ENCODE measurements at places on chromosomes 6 and 20. TPM values are rescaled to one million over a fixed set of nuclear protein-coding genes. Genes with fewer than 3 reads are reported as not detected.

The ZNF334 gene
- 21.4 TPM for total RNA-seq

The CST4 gene
- total RNA-seq: not detected

The KAT14 gene
- 31.9 TPM for total RNA-seq

The RPL7L1 gene
- total RNA-seq: 103 TPM

The C6orf132 gene
- total RNA-seq: 0.14 TPM

The GPX6 gene
- not detected for total RNA-seq

The C20orf204 gene
- 2.3 TPM for total RNA-seq

The CTCFL gene
- total RNA-seq: 0.14 TPM

The NNAT gene
- total RNA-seq: 113 TPM

The OTOR gene
- not detected for total RNA-seq

The TCF15 gene
- total RNA-seq: 0.32 TPM

The FITM2 gene
- 6.2 TPM for total RNA-seq

The GPLD1 gene
- 4.7 TPM for total RNA-seq

The RIPK1 gene
- total RNA-seq: 12.1 TPM

GRCh38 chr6:134323698-134324097 lies 5.8 kb upstream of the SGK1 start:
- no peak overlapping the region for H3K4me3 ChIP-seq
- no peaks in the 10 kb centered on the region for H3K36me3 ChIP-seq
- H3K27me3 ChIP-seq: peaks cover 17% of the 10 kb centered on the region
- H3K4me1 ChIP-seq: no peaks in the 10 kb centered on the region
- no peak overlapping the region for H3K27ac ChIP-seq
- no peak for DNase-seq

- H3K27ac ChIP-seq: no peak overlapping the region
- no peak for DNase-seq
- H3K4me3 ChIP-seq: peak overlapping the region; percentile 27
- H3K27me3 ChIP-seq: peaks cover 13% of the 10 kb centered on the region
Measured at GRCh38 chr6:43767553-43768505, 2.2 kb upstream of the VEGFA start.

DNA sequence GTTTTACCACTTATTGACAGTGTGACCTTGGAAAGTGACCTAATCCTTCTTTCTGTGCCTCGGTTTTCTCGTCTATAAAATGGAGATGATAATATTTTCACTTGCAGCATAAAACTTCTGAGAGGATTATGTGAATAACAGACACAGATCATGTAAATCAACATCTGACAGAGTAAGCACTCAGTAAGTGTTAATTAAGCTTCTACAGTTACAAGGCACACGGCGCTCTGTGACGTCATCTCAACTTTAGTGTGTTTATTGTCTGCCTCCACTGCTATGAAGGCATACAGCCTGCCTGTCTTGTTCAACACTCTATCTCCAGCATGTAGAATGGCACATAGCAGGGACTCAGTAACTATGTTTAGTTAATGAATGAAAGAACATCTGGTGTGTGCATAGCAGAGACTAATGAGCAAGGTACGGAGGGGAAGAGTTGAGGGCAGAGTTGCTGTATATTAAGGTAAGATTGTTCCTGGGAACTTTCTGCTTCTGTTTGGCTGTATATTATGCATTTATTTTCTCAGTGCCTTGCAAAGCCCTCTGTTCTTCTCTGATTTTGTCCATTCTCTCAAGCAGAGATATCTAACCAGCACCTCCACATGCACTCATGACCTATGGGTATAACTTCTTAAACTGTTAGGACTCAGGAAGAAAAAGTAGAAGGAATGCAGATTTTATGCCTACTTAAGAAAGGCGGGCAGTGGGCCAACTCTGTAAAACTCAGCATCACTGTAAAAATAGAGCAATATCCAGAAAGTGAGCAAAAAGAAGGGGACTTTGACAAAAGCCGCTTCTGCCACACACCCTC lies 66.4 kb upstream of the STMND1 start:
- DNase-seq: no peak
- no peaks in the 10 kb centered on the region for H3K27me3 ChIP-seq
- H3K4me3 ChIP-seq: no peak overlapping the region
- H3K36me3 ChIP-seq: no peaks in the 10 kb centered on the region

DNA sequence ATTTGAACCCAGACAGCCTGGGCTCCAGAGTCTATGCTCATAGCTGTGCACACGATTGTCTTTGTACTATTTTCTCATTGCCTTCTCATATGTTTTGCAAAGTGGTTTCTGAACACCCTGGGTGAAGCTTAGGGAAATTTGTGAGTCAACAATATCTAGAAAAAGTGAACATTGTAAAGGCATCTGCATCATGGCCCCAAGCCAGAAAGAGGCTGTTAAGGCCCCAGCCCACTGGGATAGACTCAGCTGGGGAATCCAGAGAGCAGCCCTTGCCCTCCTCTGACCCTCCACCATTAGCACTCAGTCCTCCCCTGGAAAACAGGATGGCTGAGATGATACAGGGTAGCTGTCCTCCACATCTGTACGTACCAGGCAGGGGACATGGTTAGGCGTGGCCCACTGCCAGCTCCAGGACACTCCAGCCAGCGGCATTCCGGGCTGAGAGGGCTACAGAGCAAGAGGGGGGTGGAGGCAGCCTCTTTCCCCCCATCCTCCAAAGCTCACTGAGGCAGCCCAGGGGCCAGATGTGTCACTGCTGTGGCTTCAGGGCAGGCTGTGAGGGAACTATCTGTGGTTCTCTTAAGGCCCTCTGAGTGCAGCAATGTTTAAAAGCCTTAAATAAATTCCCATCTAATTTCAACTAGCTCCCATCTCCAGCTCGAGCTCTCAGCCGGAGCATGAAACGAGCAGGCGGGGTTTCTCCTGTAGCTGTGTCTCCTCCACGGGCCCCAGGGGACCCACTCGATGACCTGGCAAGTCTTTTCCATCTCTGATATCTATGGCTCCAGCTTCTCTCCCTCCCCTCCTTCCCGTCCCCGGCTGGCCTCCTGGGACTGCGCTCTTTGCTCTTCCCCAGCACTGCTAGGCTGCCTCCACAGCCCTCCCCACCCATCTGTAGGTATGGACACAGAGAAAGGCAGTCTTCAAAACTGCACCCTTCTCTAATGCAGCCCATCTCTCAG lies 209.4 kb upstream of the LRFN2 start:
- H3K27me3 ChIP-seq: peaks cover 3% of the 10 kb centered on the region
- peak overlapping the region; percentile 91 for H3K27ac ChIP-seq
- no peaks in the 10 kb centered on the region for H3K4me1 ChIP-seq
- H3K4me3 ChIP-seq: no peak overlapping the region

- no peaks in the 10 kb centered on the region for H3K27me3 ChIP-seq
- DNase-seq: no peak
- no peaks in the 10 kb centered on the region for H3K4me1 ChIP-seq
- no peak overlapping the region for H3K4me3 ChIP-seq
Measured at GRCh38 chr6:147999001-147999540, 343.6 kb upstream of the SASH1 start.

DNA sequence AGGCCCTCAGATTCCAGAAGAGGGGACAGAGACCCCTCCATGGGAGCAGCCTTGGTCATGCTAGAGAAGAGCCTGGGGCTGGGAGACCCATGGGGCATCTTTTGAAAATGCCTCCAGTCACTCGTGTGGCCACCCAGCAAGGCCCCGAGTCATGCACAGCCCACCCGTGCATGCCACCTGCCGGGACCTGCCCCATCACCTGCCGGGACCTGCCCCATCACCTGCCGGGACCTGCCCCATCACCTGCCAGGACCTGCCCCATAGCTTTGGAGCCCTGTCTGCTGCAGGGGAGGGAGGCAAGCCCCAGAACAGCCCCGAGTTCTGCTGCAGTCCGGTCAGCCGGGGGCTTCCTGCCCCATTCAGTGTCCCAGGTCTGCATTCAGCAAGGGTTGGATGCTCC lies 37.5 kb upstream of the SLCO4A1 start:
- no peak overlapping the region for H3K27ac ChIP-seq
- H3K36me3 ChIP-seq: no peaks in the 10 kb centered on the region
- no peak overlapping the region for H3K4me3 ChIP-seq
- no peak for DNase-seq

DNA sequence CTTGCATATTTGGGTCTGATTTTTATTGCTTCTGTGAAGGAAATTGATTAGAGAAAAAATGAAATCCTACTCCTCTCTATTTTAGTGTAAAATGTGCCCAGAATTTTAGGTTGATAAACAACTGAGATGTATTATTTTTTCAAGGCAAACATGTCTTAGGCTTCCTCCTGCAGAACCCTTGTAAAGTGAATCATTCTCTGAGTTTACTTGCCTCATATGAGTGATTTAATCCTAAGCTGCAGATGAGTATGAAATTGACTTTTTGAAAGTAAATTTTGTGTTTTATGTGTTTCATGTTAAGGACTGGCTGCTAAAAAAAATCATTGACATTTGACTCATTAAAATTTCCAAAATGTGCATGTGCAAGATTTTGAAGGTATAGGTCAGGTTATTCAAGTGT lies 138.5 kb upstream of the PHACTR1 start:
- no peak overlapping the region for H3K27ac ChIP-seq
- H3K4me3 ChIP-seq: no peak overlapping the region
- H3K36me3 ChIP-seq: no peaks in the 10 kb centered on the region
- no peak for DNase-seq
- H3K27me3 ChIP-seq: no peaks in the 10 kb centered on the region

- H3K36me3 ChIP-seq: no peaks in the 10 kb centered on the region
- no peak for DNase-seq
- H3K4me3 ChIP-seq: no peak overlapping the region
- no peaks in the 10 kb centered on the region for H3K27me3 ChIP-seq
- H3K4me1 ChIP-seq: no peaks in the 10 kb centered on the region
Measured at GRCh38 chr20:8408587-8409307, 276.7 kb downstream of the PLCB1 start.

DNA sequence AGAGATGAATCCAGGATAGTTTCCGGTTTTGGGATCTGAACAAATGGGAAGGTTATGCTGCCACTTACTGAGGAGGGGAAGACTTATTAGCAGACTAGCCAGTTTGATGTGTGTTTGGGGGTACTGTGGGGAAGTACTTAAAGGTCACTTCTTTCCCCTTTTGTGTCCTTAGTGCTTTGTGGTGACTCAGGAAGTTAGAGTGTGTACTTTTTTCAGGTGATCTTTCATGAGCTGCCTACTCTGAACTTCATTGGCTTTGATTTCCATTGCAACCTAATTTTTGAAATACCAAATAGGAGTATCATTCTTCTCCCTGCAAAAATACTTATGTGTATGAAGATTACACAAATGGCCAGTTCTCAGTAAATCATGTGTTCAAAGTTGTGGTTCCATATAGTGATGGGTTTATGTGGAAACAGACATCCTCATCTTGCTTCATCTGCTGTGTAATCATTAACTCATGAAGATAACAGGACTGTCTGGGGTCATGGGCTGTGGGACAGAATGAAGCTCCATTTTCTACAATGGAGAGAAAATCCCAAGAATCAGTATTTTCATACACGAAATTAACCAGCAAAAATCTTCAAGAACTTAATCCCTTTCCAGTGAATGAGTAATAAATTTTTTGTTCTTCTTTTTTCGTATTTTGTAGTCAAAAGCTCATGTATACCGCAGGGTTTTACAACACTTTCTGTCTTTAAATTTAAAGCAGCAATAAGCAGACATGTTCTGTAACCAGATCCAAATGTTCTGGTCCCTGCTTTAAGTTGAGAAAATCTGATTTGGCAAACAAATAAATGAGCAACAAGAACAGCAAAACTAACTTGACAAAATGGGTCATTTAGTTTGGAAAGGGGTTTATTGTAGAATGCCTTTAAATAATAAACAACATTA lies 272.2 kb upstream of the FLRT3 start:
- H3K4me3 ChIP-seq: no peak overlapping the region
- H3K27ac ChIP-seq: no peak overlapping the region
- no peak for DNase-seq
- peaks cover 4% of the 10 kb centered on the region for H3K4me1 ChIP-seq
- no peaks in the 10 kb centered on the region for H3K27me3 ChIP-seq

DNA sequence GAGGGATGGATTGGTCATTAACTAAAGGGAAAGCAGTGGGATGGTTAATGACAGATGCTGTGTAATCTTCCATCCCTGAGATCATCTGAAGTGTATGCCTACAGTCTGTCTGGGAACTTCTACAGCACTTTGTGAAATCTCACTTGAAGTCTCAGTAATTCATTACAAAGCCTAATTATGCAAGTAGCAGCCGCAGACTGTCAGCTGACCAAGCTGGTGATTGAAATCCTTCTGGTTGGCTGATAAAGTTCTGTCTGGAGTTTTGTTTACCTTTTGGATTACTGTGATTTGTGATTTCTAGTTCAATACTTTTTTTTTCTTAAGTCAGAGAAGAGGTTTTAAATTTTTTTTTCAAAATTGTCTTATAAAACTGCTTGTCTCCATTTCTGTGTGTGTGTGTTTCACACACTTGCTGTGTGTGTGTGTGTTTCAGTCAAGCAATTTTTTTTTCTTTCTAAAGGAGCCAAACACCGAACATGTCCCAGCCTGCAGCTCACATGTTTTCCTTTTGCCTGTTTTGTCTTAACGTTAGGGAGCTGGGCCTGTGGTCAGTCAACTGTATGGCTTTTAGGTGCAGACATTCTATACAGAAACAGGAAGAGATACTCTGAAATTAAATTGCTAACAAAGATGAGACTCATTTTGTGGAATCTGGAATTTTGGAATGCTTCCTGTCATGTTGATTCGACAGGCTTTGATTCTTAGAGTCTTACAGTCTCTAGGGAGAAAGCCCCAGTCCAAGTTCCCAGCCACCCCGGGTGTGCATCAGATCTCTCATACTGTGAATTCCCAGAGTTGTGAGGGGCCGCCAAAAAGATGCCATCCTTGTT lies 28.5 kb upstream of the ADGRF4 start:
- no peaks in the 10 kb centered on the region for H3K27me3 ChIP-seq
- H3K4me1 ChIP-seq: peaks cover 19% of the 10 kb centered on the region
- no peak overlapping the region for H3K4me3 ChIP-seq
- H3K27ac ChIP-seq: no peak overlapping the region
- DNase-seq: no peak
- no peaks in the 10 kb centered on the region for H3K36me3 ChIP-seq

DNA sequence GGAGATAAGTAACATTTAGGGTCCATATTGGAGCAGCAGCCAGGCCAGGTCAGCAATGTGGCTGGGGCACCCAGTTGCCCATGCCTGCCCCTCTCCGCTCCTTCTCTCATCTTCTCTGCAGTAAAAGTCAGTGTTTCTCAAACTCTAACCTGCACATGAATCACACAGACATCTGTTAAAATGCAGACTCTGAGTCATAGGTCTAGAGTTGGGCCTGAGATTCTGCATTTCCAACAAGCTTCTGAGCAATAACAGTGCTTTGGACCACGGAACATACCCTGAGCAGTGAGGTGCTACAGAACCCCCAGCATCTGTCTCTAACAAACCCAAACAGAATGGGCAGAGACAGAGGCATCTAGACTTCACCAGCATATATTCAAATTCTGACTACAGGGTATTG lies 10.1 kb downstream of the PHF10 start:
- peaks cover 3% of the 10 kb centered on the region for H3K4me1 ChIP-seq
- H3K27ac ChIP-seq: no peak overlapping the region

GRCh38 chr20:38601216-38602184 lies at the start of gene ARHGAP40:
Gene ARHGAP40 (plus strand): TSS chr20:38601809.
- H3K4me1 ChIP-seq: peaks cover 19% of the 10 kb centered on the region
- peak within 1 kb of the TSS; percentile 58 for H3K27ac ChIP-seq
- no peak for DNase-seq
- no peaks in the 10 kb centered on the region for H3K36me3 ChIP-seq
- peaks cover 53% of the 10 kb centered on the region for H3K27me3 ChIP-seq
- no peak within 1 kb of the TSS for H3K4me3 ChIP-seq

GRCh38 chr20:43383026-43383795 lies 74.5 kb upstream of the SRSF6 start:
- no peaks in the 10 kb centered on the region for H3K4me1 ChIP-seq
- no peak overlapping the region for H3K4me3 ChIP-seq
- peaks cover 11% of the 10 kb centered on the region for H3K27me3 ChIP-seq
- no peaks in the 10 kb centered on the region for H3K36me3 ChIP-seq
- no peak overlapping the region for H3K27ac ChIP-seq

All from neural crest cell (in vitro differentiated cells).